Putamen (tissue), 1 donor: ENCODE measurements at places on chromosomes 7 and 10.

DNA sequence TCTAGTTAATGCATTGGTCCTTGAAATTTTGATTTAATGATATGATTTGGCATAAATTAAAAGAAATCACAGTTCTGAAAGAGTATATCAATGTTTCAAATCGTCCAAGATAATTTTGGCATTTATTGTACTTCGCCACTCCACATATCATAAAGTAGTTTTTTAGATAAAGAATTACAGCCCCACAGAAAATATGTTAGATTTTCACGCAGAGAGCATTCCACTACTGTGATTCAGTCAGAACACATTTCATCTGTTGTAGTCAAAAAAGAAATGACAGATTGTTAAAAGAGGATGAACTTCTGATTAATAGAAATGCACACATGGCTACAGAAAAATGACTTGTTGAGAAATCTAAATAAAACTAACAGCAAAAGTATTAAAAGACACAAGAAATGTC is 1063.5 kb upstream of the LRRN3 start:
- DNase-seq, result no peak

DNA sequence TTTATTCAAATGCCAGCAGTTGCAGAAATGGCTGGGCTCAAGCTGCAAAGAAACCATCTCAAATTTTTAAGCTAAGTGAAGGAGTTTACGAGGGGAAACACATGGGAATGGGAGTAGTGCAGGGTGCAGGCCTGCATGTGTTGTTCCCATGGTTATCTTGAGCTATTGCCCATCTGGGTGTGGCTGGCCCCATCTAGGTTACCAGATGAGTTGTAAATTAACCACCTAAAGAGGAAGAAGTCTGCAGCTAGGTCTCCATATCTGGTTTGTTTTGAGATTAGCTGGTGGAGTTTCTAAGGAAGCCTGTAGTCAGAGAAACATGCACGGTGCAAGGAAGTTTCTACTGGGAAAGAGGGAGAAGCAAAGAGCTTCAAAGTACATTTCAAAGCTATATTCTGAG is 23.3 kb upstream of the STEAP2 start:
- no peak for DNase-seq

GRCh38 chr10:121886997-121887622 is 40.7 kb downstream of the ATE1 start:
- DNase-seq, result peak; percentile 67

DNA sequence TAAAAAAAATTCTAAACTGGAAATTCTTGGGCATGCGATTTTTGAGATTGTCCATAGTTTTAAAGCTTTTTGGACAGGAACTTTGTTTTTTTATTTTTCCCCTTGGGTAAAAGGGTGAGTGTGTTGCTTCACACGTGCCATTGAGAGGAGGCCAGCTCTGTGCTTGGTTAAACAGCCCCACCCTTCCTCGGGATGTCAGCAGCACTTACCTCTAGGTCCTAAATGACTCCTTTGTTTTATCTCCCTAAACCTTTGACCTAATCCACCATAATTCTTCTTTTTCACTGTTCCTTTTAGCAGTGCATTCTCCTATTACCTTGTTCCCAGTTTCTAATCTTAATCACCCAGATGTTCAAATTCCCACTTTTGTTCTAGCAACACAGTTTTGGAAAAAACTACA is 83.5 kb downstream of the SEMA3D start:
- DNase-seq, result no peak

GRCh38 chr7:69600710-69601519 is 2.6 kb downstream of the AUTS2 start:
- no peak for DNase-seq

DNA sequence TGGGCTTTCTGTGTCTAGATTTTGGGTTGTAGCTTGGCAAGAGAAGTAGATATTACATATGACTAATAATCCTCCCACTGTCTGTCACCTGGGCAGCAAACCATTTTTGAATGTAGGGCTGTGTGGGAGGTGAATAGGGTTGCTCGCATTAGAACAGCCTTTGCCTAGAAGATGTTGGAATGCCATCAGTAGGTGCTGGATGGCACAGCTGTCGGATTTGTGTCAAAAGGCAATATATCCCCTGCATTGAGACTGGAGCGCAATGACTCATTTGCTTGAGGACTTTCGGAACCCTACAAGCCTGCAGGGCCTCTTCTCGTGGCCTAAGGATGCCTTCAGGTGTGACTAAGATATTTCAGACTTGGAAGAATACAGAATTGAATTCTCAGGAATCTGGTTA is 323.8 kb downstream of the GPR158 start:
- DNase-seq, result peak; percentile 73

GRCh38 chr7:68176974-68177373 is 1180.3 kb downstream of the TYW1 start:
- peak; percentile 35 for DNase-seq

GRCh38 chr7:148262721-148263229 is 327.8 kb upstream of the C7orf33 start:
- peak; percentile 63 for DNase-seq
